ENCODE measurements at places on chromosomes 11 and 22.

- DNase-seq: no peak
Measured at GRCh38 chr11:128048121-128048520, 539.2 kb downstream of the ETS1 start.

DNA sequence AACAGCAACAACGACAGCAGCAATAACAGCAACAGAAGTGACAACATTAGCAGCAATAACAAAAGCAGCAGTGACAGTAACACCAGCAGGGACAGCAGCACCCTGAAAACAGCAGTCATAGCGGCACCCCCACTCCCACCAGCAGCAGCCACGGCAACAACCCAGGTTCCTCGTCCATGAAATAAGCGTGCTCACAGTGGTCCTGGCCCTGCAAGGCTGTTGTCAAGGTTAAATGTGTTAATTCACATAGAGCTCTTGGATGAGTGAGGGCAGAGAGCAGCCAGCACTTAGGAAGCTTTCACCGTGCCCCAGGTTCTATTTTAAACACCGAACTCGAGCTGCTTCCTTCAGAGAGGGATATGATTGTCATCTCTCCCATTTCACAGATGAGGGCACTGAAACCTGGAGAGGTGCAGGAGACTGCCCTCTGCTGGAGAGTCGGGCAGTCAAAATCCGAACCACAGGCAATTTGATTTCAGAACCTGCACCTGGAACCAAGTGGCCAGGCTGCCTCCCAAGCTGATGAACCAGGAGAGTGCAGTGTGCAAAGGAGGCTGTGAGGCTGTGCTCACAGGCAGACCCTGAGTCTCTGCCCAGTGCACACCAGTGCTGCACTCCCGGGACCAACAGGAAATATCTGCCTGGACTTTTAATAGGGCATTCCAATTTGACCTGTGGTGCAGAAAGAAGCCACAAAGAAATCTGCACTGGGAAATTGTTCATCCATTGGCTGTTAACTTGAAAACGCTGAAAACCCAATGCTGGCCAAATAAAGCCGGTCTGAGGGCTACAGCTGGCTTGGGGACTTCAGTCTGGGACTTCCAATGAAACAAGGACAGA lies 22.9 kb upstream of the FGF3 start:
- no peak for DNase-seq

- no peak for DNase-seq
Measured at GRCh38 chr11:102276783-102277182, 40.5 kb upstream of the BIRC3 start.

DNA sequence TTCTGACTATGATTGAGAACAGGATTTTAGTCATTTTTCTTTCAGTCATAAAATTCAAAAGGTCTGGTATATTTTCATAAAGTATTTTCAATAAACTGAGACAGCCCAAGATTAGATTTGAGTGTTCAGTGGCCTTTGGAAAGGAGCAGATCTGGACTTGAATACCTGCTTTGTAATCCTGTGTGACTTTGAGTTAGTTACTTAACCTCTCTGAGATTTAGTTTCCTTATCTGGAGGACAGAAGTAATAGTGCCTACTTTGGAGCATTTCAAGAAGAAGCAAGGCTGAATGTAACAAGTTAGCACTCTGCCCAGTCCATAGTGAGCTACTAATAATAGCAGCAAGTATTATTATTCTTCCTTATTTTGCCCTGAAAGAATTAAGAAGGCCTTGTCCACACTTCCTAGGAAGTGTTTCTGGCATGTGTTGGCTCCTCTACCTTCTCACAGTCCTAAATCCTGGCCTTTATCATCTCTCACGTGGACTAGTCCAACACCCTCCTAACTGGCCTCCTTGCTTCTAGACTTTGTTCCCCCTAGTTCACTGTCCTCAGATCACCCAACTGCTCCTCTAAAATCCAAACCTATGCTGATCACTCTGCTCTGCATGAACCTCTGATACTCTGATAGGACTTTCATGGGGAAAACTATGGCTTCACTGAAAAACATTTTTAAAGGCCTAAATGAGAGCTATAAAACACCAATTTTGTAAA lies 115.8 kb downstream of the PLEKHA7 start:
- no peak for DNase-seq

DNA sequence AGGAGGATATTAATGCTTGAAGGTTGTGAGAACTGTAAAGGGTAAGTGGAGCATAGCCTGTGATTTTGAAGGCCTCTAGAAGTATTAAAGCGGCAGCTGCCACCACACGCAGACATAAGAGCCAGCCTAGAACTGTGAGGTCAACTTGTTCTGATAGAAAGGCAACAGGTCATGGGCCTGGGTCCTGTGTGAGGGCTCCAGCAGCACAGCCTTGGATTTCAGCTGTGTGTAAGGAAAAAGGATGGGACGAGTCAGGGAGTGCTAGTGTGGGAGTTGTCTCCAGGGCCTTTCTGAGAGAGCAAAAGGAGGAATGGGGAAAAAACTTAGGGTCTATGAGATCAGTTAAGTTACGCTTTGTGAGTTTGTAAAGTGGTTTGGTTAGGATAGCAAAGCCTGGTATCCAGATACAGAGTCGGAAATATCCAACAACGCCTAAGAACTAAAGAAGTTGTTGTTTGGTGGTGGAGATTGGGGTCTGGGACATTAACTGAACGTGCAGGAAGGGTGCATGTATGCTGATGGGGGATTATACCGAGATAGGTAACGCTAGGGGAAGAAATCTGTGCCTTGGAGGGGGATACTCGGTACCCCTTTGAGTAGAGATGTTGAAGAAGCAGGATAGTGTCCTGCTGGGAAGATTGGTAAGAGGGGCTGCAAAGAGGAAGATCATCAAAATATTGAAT lies 17.4 kb upstream of the ANO1 start:
- no peak for DNase-seq

- DNase-seq: no peak
Measured at GRCh38 chr11:86481399-86481798, 106.7 kb downstream of the CCDC81 start.

- no peak for DNase-seq
Measured at GRCh38 chr11:89159974-89160373, 17.7 kb upstream of the TYR start.

DNA sequence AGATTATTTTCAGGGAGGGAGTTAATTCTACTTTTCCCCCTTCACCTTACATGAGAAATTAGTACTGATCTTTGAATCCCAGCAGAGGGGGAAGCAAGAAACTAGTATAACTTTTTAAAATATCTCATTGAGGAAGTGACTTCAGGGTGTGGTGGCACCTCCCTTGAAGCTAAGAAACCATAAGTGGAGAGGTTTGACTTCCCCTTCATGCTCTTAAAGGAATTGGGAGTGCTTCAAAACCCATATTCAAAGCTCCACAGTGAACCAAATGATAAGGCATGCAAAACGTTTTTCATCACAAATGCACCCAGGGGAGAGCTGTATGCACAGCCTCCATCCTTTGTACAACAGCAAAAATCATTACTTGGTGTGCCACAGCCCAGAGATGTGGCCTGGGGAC lies 540 bp downstream of the MS4A14 start:
- DNase-seq: no peak

DNA sequence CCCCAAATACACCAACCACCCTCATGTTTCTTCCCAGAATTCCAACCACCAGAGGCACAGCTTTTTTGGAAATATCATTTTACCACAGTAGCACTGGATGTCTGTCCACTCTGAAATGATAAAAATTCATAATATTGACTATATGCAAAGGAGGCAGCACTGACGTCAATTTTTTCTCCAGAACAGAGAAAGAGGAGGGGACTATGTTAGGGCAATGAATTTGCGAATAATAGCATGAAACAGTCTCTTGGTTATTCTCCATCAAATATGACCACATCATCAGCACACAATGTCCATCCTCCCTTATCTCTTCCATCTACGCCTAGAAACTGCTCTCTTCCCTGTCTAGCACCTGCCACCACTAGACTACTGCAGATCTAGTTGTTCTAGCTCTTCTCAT lies 21.3 kb downstream of the TRIM34 start:
- no peak for DNase-seq

GRCh38 chr11:28727254-28727653 lies 619.1 kb downstream of the METTL15 start:
- no peak for DNase-seq

DNA sequence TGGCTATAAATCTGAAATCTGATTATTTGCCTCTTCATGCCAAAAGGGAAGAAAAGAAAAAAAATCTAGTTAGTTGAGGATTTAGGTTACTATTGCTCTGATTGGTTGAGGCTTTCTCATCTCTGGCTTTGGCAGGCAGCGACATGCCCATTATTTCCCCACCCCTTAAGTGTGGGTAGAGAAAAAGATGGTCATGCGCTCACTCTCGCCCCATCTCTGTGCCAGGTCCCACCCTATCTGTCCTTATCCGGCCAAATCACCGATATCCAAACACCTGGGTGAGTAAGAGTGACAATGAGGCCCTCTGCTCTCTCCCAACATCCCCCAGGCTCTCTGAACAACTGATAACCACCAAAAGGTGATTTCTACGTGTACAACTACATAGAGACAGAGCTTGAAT lies 31.2 kb upstream of the SNX19 start:
- DNase-seq: no peak

DNA sequence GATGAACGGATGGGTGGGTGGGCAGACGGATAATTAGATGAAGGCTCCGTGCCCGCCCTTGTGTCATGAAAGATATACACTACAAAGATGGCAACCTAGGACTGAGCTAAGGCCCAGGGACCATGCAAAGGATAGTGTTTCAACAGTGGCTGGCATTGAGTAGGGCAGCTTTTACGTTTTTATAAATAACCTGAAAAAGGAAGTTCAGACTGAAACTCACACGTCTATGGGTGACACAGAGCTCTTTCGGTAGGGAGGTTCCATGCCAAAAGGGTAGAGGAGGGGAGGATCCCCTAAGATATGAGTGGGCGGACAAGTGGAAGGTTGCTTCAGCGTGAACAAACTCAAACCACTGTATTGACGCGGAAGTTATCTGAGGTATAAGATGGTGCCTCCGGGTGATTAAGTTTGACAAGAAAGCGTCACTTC lies 90.5 kb downstream of the UBASH3B start:
- DNase-seq: peak; percentile 51

GRCh38 chr11:127733552-127733951 lies 733.0 kb upstream of the KIRREL3 start:
- no peak for DNase-seq

DNA sequence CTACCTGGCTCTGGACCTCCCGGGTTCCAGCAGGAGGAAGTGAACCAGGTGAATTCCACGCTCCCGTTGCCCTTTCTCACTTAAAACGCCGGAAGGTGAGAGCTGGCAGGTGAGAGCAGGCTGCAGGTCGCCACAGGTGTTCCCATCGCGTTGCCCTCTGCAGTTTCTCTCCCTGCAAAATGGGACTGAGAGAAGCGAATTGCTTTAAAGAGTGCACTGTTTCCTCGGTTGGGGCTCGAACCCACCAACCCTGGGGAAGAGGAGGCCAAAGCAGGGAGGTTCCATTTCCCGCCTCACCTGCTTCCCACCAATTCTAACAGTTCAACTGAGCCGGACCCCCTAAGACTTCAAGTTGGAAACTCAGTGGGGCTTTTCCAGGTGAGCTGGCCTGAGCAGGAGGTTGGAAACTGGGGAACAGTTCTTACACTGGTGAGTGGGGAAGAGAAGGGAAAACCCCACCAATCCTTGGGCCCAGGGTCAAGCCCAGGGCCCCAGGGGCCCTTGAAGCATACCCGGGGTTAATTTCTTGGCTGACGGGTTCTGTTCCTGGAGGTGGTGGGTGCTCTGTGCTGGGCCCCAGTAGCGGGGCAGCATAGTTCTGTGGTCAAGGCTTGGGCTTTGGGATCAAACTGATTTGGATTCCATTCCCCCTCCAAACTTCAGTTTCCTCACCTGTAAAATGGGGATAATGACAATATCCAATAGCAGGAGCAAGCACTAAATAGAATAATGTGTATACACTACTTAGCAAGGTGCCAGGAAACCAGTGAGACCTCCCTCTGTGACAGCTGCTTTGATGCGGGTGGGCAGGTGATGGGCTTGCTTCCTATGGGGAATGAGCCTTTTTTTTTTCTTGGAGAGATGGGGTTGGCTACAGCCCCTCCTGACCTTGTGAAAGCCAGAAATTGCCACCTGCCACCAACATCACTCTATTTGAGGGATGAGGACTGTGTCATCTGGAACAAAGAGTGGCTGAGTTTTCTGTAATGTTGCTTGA lies 788 bp downstream of the CD82 start:
- DNase-seq: no peak

- DNase-seq: no peak
Measured at GRCh38 chr22:24216541-24217209, 28.2 kb downstream of the GGT5 start.

DNA sequence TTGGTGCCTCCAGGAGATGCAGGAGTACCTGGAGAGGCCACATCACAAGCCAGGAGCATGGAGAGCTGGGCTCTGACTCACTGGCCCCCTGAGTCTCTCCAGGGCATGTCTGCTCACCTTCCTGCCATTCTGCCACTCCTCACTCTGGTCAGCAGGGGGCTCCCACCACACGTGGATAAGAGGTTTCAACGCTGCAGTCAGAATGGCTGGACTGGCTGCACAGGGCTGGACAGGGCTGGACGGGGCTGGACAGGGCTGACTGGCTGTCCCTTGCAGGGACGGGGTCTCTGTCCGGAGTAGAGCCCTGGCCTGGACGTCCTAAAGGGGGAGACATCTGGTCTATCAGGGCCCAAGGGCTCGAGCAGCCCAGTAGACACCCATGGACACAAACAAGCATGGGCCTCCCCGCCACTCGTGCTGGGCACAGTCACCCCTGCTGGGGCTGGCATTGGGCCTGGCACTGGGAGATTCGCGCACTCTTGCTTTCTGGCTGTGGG lies 34.6 kb downstream of the CYTH4 start:
- DNase-seq: peak; percentile 54

DNA sequence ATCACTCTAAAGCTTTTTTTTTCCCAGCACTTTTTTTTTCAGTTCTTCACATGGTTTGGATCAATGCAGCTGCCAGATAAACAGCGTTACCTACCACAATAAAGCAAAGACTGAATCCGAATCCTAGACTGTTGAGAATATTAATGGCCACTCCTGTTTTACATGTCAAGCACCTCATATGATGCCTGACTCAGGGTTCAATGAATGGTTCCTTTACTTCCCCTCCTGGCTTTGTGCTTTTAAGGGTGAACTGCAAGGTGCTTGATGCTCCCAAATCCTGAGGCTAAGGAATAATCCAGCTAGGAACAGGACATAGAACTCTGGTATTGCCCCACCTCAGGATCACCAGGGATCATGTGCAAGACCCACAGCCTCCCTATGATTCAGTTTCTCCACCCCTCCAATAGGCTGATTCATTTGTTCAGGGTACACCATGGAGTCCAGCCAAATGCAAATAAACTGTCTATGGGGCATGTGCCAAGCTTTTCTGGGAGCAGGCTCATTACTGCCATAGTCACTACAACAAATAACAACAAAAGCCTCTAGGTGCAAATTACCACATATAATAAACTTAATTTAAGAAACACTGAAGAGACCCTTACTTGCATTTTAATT lies 104.3 kb downstream of the GAB2 start:
- no peak for DNase-seq

GRCh38 chr11:58068655-58069054 lies 37.9 kb downstream of the OR6Q1 start:
- no peak for DNase-seq

Measured in stimulated activated CD8-positive, alpha-beta memory T cell treated with anti-CD3 and anti-CD28 coated beads, Interleukin-7, amount 100 ng/mL, for 4 hours (primary cell).